Activated CD4-positive, alpha-beta T cell treated with anti-CD3 and anti-CD28 coated beads, Interleukin-2, amount 10 ng/mL, durations not matched to agents 24 days and 14 days (primary cell): ENCODE measurements at places on chromosomes 6 and 20. TPM values are rescaled to one million over a fixed set of nuclear protein-coding genes. Genes with fewer than 3 reads are reported as not detected.
A peak's percentile ranks its signal among the peaks of the same experiment; 100 is the strongest.

Gene SLC25A27
- 0.07 and 0.28 TPM in 2 replicates for total RNA-seq

Gene SCP2D1
- total RNA-seq: not detected in 2 replicates

Gene BMP6
- 0.50 and 0.56 TPM in 2 replicates for total RNA-seq

Gene ZNF133
- total RNA-seq: 10.2 and 10.5 TPM in 2 replicates

Gene PEDS1
- total RNA-seq: 26.3 and 30.2 TPM in 2 replicates

- DNase-seq: no peak
These were observed 40.1 kb downstream of the SLC24A3 start for GRCh38 chr20:19252451-19253120.

DNA sequence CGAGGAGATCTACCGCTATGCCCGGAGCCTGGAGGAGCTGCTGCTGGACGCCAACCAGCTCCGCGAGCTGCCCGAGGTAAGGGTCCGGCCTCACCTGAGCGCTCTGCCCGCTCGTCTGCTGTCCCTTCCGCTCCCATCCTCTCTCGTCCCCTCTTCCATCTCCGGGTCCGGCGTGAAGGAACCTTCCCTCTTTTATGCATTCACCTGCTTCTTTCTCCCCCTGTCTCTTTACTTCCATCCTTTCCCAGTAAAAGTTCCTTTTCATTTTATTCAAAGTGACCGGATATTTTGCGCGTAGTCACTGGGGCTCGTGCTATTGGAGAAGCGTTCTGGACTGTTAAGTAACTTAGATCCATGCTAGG lies 516 bp downstream of the LRRC1 start:
- no peak for DNase-seq

DNA sequence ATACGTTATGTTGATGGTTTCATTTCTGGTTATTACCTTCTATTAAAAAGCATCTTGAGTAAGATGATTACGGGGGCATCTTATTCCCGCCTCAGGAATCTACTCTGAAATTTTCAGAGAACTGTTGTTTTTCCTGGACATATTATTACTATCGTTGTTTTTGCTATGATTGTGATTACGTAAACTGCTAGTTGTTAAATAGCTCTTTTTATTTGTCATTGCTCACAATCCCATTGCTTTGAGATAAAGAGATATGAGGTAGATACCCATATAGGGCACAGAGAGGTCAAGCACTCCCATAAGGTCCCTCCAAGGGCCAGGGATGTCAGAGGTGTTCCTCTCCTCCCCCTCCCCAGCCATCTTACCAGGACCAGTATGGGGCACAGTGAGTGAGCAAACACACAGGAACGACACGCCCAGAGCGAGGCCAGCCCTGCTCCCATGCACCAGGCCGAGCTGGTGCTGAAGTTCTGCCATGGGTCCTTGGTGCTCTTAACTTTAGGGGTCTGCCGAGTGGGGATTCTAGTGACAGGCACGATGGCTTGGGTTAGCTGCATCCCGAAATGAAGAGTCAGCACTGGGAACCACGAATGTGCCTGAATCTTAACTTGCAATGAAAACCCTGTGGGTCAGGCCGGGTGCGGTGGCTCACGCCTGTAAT lies 49.9 kb downstream of the PRDM1 start:
- DNase-seq: no peak

DNA sequence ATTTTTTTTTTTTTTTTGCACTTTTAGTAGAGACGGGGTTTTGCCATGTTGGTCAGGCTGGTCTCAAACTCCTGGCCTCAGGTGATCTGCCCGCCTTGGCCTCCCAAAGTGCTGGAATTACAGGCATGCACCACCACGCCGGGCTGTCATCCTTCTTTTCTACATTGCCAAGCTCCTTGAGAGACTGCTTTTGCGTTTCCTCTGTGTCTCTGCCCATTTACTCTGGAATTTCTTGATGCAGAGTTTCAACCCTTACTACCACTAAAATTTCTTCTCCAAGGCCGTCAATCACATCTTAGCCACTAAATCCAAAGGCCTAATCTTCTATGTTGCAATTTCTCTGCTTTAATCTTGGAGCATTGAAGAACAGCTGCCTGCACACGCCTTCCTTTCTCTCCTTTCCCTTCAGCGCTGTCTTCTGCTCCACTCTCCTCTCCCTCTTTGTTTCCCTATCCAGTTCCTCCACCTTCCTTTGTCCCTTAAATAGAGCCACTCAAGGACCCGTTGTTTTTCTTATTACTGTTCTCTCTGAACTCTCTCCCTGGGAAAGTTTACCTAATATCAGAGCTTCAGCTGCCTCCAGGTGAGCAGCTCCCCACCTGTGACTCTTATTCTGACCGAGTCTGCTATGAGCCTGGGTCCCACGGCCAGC lies 98.8 kb downstream of the SLC35B3 start:
- no peak for DNase-seq

DNA sequence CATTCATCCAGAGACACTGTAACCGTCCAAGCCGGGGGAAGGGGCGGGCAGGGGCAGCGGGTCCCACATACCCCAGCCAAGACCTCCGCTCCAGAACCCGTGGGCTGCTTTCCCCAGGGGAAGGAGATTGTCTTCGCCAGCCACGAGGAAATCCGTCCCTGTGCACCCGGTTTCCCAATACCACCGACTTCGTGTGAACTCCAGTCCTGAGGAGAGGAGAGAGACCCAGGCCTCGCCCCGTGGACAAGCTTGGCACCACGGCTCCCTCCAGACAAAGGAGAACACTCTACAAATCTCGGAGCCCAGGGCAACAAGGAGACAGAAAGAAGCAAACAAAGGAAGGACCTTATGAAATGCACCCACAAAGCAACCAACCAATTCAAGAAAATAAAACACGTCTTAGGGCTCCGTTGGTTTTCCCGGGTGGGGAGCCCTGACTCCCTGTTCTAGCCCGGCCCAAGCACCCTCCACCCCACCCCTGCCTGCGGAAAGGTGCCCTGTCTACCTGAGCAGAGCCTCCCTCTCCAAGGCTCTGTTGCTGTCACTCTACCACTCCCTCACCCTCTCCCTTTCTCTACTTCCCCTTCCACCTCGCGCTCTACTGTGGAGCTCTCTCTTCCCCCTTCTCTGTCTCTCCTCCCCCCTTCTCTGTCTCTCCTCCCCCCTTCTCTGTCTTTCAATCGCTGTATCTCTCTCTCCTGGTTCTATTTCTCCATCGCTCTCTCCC lies 1382.8 kb upstream of the DEFB115 start:
- no peak for DNase-seq

- no peak for DNase-seq
These were observed 201.0 kb upstream of the CST7 start for GRCh38 chr20:24747881-24748595.

- DNase-seq: no peak
These were observed 3.8 kb upstream of the SLC17A1 start for GRCh38 chr6:25835442-25836283.

GRCh38 chr20:31602779-31603441 lies 2.2 kb upstream of the ID1 start:
- DNase-seq: peak; percentile 78

DNA sequence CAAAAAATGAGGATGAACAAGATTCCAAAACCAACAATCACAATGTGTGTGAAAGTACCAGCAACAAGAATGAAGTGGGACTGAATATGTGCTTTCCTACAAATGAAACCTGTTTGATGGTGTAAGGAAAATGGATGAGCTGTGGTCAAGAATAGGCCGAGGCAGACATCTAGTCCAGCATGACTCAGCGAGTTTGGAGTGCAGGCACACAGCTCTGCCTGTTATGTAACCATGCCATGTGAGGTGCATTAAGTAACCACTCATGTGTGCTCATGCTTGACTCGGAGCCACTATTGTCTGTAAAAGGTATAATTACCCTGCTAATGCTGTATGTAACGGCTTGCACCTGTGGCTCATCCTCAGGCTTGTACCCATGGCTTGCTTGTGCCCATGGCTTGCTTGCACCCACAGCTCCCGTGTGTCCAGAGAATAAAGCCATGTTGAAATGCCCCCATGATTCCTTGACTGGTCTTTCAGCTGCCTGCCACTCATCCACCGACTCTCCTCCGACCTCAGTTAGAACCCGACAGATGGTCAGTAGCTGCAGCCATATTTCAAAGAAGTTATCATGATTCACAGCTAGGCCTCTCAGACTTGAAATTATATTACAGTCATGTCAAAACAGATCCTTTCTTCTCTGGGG lies 98.7 kb downstream of the BACH2 start:
- peak; percentile 58 for DNase-seq

- DNase-seq: no peak
These were observed 65.0 kb upstream of the NHSL1 start for GRCh38 chr6:138564170-138564721.

GRCh38 chr6:5950361-5950785 lies 56.4 kb downstream of the NRN1 start:
- DNase-seq: peak; percentile 68

DNA sequence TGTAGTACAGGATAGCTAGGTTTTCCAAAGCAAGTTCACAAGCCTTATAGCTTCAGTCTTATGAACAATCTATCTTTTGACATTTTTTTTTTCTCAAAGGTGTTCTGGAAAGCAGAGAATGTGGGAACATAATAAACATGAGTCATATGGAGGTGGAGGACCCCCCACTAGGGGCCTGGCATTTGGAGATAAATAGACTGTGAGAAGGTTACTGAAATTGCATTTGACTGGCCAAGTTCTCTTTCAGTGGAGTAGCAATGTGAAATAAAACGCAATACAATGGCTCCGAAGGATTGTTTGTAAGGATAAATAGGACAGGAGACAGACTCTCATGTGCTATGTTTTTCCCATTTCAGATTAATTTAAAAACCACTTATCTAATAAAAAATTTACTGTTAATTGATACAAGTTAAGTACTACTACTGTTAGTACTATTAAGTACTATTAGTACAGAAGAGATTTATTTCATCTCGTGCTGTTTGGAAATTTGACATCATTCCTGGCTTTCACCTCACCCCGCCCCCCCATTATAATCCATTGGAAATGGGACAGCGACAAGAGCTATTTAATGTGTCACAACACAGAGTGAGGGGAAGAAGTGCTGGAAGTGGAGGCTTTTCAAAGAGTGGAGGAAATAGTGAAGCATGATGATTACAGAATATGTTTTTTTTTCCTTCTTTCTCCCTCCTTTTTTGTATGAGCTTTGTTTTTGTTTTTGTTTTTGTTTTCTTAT lies 122.6 kb upstream of the ID4 start:
- DNase-seq: no peak

DNA sequence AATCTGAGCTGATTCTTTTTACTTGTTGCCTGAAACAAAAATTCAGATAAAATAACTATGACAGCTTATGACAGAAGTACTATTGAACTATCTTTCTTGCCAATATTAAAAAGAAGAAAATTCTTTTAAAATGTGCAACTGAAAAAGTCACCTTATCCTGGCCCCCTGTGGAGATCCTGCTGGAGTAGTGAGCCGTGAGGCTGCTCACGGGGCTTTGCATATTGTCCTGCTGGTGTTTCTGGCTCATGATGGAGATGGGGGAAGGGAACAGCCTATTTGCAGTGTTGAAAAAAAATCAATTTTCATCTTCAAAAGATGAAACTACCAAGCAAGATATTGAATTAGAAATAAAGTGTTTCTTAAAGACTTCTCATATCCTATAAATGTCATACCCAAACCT lies 216.0 kb downstream of the SAMD5 start:
- DNase-seq: no peak

DNA sequence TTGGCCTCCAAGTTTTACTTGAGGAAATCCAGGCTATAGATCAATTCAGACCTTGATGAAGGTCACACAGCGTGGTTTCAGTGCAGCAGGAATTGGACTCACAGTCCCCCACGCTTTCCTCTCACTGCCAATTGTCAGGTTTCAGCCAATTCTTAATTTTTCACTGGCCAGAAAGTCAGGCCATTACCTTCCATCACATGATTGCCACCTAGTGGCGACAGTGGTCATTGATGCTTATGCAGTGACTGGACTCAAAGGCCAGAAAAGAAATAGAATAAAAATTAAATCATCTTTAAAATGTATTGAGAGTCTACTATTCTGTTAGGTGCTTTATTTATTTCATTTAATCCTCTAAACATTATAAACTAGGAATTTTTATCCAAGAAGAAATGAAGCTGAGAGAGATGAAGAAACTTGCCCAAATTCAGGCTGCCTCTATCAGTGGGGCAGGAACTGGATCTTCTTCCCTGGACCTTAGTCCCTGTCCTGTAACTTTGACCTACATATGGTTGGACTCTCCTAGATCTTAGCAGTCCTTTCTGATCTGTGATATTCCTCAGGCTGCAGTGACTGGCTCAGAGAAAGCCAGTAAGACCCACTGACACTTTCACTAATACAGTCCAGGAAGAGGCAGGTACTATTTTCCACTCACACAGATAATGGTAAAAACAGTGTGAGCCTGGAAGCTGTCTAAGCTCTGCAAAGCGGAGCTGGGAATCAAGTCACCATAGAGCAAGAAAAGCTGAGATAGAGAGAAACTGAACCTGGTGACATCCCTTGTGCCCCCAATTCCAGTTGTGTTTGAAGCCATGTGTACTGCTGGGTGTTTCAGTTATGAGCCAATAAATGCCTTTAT lies 133.3 kb downstream of the ELOVL4 start:
- peak; percentile 86 for DNase-seq

- DNase-seq: no peak
These were observed 19.8 kb downstream of the MANBAL start for GRCh38 chr20:37309290-37309689.

DNA sequence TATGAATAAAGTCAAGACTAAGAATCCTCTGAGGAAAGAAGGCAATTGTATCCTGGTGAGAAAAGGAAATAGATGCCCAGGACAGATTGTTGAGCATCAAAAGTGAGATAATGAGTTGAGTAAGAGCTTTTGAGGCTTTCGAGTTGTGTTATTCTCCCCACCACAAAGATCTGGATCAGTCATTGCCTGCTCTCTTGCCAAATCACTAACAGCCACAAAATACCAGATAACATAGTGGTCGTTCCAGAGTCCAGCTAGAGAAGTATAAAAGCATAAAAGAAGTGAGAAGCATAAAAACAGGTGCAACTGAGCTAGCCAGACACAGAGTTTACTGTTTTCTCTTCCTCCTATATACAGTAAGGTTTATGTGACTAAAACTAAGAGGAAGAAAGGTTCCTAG lies 4.9 kb downstream of the SPINT4 start:
- DNase-seq: no peak

- DNase-seq: no peak
These were observed 128.9 kb upstream of the SHLD1 start for GRCh38 chr20:5621305-5621704.

GRCh38 chr6:150723345-150723658 lies 123.6 kb downstream of the PLEKHG1 start:
- no peak for DNase-seq
